ENCODE measurements at places on chromosomes 7 and 10.

DNA sequence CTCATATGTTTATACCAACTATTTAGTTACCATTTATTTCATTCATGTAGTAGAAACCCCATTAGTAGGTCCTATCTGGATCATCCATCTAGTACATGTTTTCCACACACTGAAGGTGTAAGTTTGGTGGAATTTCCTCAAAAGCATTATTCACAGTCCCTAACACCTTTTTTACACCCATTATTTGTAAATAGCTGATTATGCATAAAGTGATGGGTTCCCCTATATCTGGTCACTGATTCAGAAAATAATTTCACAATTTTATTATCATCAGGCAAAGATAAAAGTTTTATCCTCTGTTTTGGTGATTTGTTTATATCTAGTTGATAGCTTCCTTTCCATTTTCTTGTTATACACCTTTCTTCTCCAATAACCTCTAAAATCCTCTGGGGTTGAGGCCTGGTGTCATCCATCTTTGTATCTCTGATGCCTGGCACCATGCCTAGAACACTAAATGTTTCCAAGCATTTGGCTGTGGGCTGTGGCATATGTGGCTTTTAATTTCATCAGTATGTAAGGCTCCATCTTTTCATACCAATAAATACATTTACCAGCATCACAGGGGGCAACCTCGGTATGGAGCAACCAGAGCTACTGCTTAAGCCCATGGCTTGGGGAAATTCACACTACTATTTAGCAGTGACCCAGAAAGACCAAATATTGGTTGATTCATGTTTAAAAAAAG, 1089.5 kb upstream of the LRRN3 start:
- no peak for DNase-seq

GRCh38 chr7:39164887-39165286, 187.2 kb downstream of the POU6F2 start:
- no peak for DNase-seq

DNA sequence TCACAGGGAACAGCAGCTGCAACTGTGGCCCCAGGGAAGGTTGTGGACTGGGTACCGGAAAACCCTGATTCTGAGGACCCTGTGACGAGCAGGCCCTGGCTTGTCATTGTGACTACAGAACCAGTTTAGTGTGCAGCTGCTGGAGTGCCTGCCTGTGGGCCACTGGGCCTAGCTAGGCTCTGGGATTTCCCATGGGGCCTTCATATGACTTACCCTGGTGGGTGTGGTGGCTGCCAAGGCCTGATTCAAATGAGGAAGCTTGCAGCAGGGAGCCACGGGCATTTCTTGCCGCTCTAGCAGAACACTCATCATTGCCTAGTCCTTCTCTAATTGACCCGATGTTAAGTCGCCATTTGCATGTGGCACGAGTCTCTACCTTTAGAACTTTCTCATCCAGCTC, 14.7 kb upstream of the CAMK2G start:
- DNase-seq: no peak

DNA sequence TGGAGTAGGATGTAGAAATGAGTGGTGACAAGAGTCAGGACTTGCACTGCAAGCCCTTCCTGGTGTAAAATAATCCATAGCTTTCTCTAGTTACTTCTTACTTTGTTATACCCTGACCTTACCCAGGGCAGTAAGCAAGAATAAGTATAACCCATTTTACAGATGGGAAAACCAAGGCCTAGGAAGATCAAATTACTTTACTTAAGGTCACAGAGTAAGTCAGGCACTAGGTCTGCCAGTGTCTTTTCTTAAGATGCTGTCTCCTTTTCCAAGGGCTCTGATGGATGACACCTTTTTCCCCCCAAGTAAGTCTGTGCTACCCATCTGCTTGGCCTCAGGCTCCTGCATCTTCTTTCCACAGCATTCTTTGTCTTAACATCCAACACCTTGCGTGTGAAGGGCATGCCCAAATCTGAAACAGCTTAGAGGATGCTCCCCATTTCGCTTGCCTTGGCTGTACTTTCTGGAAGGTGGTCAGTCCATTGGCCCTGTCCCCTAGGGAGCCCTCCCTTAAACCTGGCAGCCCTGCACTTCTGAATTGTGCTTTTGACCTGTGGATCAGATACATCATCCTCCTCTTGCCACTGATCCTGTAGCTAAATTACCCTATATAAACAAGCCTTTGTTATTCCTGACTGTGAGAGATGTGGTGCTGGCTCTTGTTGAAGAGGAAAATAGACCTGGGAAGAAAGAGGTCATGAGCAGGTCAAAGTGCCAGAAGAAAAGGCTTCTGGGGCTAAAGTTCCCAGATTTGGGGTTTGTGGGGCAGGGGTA, 168.6 kb downstream of the LRMDA start:
- no peak for DNase-seq

- DNase-seq: no peak
Measured at GRCh38 chr7:25964483-25964991, 187.5 kb upstream of the NFE2L3 start.

GRCh38 chr10:13502380-13502779, 26.4 kb downstream of the BEND7 start:
- DNase-seq: no peak

DNA sequence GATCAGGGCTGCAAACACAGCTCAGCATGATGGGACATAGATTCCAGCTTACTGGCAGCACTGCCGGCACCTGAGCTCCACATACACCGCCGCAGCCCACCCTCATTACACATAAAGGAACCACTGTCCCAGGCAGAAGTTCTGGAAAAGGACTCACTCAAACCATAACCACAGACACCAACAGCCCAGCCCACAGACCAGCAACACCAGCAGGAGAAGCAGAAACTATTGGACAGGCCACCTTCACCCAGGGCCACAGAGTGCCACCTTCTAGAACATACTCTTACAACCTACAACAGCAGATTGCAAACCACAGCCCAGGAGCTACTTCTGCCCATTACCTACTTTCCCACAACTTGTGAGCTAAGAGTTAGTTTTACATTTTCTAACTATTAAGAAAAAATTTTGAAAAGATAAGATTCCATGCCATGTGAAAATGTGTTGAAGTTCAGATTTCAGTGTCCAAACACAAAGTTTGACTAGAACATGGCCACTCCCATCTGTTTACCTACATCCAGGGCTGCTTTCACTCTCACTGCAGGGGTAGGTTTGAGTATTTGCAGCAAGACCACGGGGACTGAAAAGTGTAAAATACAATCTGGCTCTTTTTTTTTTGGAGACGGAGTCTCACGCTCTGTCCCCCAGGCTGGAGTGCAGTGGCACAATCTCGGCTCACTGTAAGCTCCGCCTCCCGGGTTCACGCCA, 153.0 kb downstream of the TNS3 start:
- DNase-seq: no peak

GRCh38 chr7:149229526-149229925, 9.9 kb upstream of the ZNF212 start:
- DNase-seq: no peak
